ENCODE measurements at places on chromosomes 11 and 22. TPM values are rescaled to one million over a fixed set of nuclear protein-coding genes. Genes with fewer than 3 reads are reported as not detected.

The FREY1 gene
- not detected for total RNA-seq

The ZNF280B gene
- 3.3 TPM for total RNA-seq

The CCDC83 gene
- not detected for total RNA-seq

The PDXP gene
- 42.3 TPM for total RNA-seq

The SLC5A1 gene
- not detected for total RNA-seq

The KCNE3 gene
- total RNA-seq, result 4.9 TPM

The IGSF9B gene
- total RNA-seq, result 1.0 TPM

The BAIAP2L2 gene
- 6.5 TPM for total RNA-seq

The RAG1 gene
- total RNA-seq, result 1.0 TPM

The OR4C45 gene
- total RNA-seq, result not detected

The APOBEC3B gene
- 68.1 TPM for total RNA-seq

The SMIM35 gene
- not detected for total RNA-seq

The ANO1 gene
- total RNA-seq, result 0.07 TPM

The C11orf16 gene
- total RNA-seq, result not detected

The JAM3 gene
- 22.0 TPM for total RNA-seq

The FDXACB1 gene
- total RNA-seq, result 3.8 TPM

The GLB1L3 gene
- total RNA-seq, result 0.17 TPM

The GAL gene
- 70.8 TPM for total RNA-seq

The POTEH gene
- not detected for total RNA-seq

The IGSF22 gene
- 0.06 TPM for total RNA-seq

The GAB4 gene
- not detected for total RNA-seq

The CNTF gene
- 1.2 TPM for total RNA-seq

The C11orf65 gene
- 0.81 TPM for total RNA-seq

The PRPF19 gene
- total RNA-seq, result 159 TPM

The RAG2 gene
- not detected for total RNA-seq

The TRMT112 gene
- total RNA-seq, result 359 TPM

The HINFP gene
- 13.7 TPM for total RNA-seq

The NCR3LG1 gene
- 2.3 TPM for total RNA-seq

The PRG2 gene
- total RNA-seq, result not detected

The NFAM1 gene
- total RNA-seq, result not detected

The DNAJC4 gene
- total RNA-seq, result 12.5 TPM

The PTH gene
- not detected for total RNA-seq

The APOL4 gene
- total RNA-seq, result not detected

The NAT10 gene
- 19.8 TPM for total RNA-seq

The ATG16L2 gene
- total RNA-seq, result 7.3 TPM

The RPS6KB2 gene
- total RNA-seq, result 72.9 TPM

The CDC45 gene
- total RNA-seq, result 31.2 TPM

The MMP1 gene
- total RNA-seq, result 3.8 TPM

The MFNG gene
- total RNA-seq, result 0.07 TPM

The DBX1 gene
- not detected for total RNA-seq

The INPP5J gene
- 3.0 TPM for total RNA-seq

All from epithelial cell of proximal tubule (primary cell).